ENCODE measurements at places on chromosomes 5 and 9.

DNA sequence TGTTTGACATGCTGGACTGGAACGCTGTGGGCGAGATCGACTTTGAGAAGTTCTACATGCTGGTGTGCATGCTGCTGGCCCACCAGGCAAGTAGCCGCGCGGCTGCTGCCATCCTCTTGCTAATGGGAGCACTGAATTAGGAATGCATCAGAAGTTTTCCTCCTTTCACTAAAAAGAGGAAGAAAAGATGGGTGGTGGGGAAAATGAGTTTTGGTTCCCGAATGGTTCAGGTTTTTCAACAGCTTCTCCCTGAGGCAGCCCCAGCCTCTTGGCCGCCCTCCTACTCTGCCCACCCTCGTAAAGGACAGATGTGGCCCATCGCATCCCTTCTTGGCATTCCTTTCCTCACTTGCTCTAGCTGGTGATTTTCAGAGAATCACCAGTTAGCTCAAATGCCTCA is 5.5 kb downstream of the EFCAB9 start:
- DNase-seq: no peak

DNA sequence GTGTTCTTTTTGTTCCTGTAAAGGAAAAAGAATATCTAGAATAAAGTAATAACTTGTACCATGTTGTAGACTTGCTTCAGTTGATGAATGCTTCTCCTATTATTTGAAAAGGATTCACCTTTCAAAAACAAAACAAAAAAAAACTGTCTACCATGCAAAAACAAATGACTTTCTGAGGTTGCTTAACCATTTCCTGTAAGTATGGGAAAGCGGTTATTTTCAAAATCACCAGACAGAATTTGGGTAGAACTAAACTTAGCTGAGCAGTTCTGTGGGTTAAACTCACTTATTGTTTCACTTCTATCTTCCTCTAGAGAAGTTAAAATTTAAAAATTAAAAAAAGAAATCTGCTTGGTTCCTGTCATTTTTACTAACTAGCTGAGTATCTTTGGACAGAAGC is 25.2 kb downstream of the LNPEP start:
- DNase-seq: no peak

DNA sequence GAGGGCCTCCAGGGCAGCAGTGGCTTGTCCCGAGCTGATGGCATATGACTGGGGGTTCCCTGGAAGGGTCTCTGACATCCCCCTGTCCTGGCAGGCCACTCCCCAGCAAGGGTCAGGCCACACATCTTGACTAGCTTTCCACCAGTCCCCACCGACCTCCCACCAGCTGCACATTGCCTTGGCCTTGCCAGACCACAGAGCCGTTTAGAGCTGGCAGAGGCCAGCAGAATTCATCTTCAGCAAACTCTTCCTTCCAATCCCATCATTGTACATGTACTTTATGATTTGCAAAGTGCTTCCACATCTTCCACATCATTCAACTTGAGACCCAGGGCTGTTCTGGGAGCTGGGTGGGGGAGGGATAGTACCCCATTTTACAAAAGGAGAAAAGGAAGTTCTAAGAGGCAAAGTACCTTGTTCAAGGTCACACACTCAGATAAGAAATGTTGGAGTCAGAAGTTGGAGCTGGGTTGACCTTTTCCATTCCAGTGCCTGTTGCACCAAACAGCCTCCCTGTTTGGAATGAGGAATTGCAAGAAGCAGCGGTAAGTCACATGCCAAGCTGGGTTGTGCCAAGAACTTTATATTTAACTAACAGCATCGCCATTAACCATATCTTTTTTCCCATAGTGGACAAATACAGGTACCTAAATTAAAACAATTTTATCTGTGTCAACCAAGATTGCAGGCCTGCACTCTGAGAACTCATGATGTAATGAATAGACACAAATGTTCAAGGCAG is 25.8 kb upstream of the COL15A1 start:
- no peak for DNase-seq

GRCh38 chr9:34984049-34984448 is 5.5 kb upstream of the DNAJB5 start:
- DNase-seq: no peak

DNA sequence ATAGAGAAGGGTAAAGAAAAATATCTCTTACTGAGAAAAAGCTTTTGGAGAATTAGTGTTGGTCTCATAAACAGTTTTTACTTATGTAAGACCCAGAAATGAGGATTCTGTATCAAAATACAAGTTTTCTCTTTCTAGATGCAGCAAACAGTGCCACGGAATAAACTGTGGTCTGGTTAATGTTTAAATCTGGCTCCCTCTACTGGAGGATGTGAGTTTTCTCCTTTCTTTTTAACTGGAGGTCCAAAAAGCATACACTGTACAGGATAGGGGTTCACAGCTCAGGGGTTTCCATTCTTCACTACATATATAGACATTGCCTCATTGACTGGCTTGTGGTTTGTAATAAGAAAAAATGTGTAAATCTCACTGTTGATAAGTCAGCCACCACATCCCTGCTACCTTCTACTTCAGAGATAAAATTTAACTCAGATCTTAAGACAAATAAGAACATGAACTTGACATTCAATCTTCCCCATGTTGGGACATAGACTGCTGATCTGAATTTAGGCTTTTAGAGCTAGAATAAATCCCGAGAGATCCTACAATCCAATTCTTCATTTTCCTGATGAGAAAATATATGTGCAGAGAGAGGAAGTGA is 98.9 kb downstream of the CFAP95 start:
- DNase-seq: no peak

DNA sequence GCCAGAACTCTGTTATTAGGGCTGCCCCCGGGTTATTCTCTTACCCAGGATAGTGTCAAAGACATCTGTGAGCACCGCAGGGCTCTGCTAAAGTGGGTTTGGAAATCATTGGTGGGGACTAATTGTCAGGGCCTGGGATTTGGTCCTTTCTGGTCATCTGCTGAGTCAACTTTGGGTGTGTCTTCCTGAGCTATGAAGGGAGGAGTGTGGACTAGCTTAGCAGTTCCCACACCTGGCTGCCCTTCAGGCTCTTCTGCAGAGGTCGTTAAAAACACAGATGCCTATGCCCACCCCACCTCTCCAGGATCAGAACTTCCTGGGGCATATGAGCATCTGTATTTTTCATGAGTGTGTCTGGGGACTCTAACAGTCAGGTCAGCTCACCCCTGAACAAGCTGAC is 352.2 kb downstream of the SLIT3 start:
- no peak for DNase-seq

DNA sequence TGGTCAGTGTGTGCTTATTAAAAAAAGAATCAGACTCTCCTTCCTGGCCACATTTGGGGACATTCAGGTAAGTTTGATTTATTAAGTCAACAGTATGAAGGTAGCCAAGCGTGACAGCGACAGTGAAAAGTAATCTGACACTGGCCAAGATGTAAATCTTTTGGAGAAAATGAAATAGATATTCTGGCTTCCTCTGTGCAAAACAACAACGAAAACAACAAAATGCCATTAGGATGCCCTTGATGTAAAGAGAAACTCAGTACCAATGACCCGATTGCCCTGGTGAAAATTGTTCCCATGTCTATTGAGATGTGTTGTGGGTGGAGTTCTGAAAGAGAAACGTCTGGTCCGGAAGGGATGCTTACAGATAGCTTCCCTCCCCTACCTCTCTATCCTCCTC is 267.8 kb downstream of the MAT2B start:
- DNase-seq: no peak

GRCh38 chr5:126376443-126376842 is 46.8 kb upstream of the GRAMD2B start:
- no peak for DNase-seq

- DNase-seq: no peak
Measured at GRCh38 chr5:78162253-78162862, 132.1 kb downstream of the AP3B1 start.

GRCh38 chr9:25813478-25813877 is 135.2 kb upstream of the TUSC1 start:
- no peak for DNase-seq

- DNase-seq: no peak
Measured at GRCh38 chr9:19495186-19496028, 86.6 kb downstream of the ACER2 start.

DNA sequence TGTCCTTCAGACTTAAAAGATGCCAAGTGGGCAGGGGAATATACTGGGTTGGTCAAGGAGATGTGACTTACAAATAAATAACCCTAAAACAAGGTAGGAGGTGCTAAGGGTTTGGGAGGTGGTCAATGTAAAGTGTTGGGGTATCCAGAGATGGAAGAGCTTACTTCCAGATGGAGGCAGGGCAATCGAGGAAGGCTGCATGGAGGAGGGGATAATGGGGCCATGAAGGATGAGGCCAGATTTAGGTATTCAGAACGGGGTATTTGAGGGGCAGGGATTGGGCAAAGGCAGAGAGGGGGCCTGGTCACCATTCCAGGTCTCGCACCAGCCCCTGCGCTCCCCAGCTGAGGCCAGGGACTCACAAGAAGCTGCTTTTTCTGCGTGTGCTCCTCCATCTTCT is 57.9 kb upstream of the FBXW11 start:
- no peak for DNase-seq

DNA sequence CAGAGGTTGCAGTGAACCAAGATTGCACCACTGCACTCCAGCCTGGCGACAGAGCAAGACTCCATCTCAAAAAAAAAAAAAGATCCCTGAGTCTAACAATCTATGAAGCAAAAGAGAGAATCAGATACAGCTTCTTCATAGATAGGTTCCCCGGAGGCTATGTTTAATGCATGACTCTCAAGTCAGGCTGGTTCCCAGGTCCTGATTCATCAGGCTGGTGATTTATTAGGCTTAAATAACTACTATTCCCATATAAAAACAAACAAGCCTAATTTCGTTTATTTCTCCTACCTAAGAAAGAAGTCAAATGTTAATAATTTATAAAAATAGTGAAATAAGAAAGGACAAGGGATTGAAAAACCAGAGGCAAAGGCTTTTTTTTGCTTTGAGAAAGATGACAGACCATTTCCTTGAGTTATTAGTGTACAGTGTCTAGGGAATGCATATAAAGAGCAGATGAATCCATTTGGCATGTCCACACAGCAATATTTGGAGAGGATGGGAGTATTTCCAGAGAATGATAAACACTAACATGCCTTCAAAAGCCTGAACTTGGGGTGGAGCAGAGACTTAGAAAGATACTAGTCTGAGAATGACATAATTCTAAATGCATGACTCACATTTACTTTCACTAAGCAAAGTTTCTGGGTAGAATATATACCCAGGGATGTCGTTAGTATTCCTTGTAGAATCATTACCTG is 115.3 kb downstream of the NREP start:
- DNase-seq: no peak

DNA sequence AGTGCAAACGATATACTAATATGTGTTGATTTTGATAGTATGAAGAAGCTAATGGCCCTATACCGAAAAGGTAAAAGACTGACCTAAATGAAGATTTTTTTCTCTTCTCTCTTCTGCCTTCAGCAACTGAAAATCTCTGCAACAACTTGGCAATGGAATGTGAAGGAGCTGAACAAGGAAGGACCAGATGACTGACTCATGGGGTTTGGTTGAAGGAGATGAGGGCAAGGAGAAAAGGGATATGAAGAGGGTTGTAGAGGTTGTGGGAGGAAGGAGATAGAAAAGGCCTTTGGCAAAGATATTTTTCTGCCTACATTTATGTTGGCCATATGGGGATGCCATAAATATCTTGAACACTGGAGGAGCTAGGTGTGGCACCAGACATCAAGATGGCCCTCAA is 129.7 kb upstream of the CHD1 start:
- DNase-seq: no peak

DNA sequence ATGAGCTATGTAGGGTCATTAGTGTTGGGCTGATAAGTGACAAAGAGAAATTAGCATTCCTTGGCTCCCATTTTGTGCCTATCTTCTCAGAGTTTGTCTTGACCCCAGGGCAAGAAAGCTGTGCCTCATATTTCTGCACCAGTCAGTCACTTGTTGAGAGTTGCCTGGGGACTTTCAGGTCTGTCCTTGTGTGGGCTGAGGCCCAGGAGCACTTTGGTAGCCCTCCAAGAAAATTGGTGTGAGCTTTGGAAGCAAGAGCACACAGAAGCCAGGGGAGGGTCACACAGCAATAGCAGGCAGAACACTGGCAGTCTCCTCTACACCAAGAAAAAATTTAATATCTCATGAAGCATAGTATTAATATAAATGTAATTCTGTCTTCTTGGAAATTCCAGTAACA is 239.9 kb downstream of the NPR3 start:
- DNase-seq: no peak

DNA sequence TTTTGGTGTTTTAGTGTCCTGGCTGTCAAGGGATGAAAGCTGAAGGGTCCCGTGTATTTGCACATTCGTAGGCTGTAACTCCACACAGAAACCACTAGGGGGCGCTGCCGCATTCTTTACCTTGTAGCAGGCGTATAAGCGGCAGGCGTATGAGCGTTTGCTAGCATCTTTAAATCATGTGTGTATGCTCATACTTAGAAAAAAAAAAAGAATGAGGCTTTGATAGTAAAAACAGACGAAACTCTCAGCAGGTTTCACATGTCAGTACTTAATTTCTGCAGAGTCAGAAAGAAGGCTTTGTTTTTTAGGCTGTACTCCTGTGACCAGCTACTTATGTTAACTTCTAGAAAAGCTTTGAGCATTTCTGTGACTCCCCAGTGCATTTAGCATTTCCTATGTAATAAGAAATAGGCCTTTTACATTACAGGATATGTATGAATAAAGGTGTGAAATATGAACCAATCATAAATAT is 218.8 kb upstream of the ADAMTSL1 start:
- DNase-seq: peak; percentile 73

DNA sequence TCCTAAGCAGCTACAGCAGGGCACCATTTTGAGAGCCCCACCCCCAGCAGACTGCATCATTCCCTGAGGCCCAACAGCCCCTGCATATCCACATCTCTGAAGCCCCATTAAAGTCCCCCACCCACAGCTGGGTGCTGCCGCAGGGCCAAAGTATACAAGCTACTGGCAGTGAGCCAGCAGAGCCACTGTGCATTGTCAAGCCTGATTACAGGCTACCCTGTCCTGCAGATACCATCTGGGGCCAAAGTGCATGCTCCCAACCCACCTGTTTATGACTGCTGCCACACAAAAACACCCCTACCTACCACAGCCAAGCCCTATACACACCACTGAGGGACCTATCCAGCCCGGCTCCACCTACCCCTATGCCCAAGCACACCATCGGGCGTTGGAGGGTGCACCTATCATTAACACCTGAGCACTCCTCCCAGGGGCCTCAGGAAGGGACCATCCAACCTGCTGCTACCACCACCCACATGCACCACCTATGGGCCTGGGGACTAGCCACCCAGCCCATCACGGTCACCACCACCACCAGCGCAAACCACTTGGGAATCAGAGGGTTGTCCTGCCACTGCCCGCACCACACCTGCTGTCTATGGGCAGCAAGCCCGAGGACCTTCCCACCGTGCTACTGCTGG is 105.0 kb downstream of the PLPP1 start:
- no peak for DNase-seq

DNA sequence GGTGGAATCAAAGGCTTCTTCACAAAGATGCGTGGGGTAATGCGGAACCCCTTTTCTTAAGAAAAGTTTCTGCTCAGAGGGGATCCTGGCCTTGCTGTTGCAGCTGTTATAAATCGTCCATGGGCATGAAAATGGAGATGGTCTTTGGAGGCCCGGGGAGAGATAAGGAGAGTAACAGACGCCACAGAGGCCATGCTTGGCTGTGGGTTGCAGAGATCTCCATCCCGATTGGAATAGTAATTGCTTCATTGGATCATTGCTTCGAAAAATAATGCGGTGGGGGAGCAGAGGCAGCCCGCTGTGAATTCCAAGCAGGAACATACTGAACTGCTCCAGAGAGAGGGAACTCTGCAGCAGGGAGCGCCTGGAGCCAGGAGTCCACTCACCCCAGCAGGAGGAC is 55.5 kb downstream of the C5orf15 start:
- no peak for DNase-seq

All from psoas muscle (tissue), 8 donors.